Renal cortical epithelial cell (primary cell): ENCODE measurements at places on chromosomes 2 and 18. TPM values are rescaled to one million over a fixed set of nuclear protein-coding genes. Genes with fewer than 3 reads are reported as not detected.

Gene ALKAL2
- 3.9 and 12.9 TPM in 2 replicates for total RNA-seq

Gene LIMS3
- 7.5 TPM in 1 of 2 replicates, not detected in the other for total RNA-seq

Gene ITM2C
- 46.5 and 85.7 TPM in 2 replicates for total RNA-seq

Gene TEKT4
- total RNA-seq: 0.10 TPM in 1 of 2 replicates, not detected in the other

Gene KCNE4
- total RNA-seq: 0.05 and 0.52 TPM in 2 replicates
